Activated T-helper 2 cell treated with anti-CD3 and anti-CD28 coated beads, Interferon-gamma antibody, Interleukin-2, Interleukin-4, amounts not matched to agents 10 μg/mL and 5 μg/mL and 100 μg/mL, durations not matched to agents 14 hours and 24 hours and 36 hours (primary cell): ENCODE measurements at places on chromosomes 2 and 18. TPM values are rescaled to one million over a fixed set of nuclear protein-coding genes. Genes with fewer than 3 reads are reported as not detected.

Gene ERICH2
- not detected in 2 replicates for total RNA-seq

Gene ITGA4
- total RNA-seq: 96.5 and 106 TPM in 2 replicates

Gene NR4A2
- total RNA-seq: 22.1 and 24.0 TPM in 2 replicates

Gene GKN1
- total RNA-seq: not detected in 2 replicates

Gene BOK
- 0.16 and 0.27 TPM in 2 replicates for total RNA-seq

Gene RNU2-63P
- total RNA-seq: 19.7 and 21.6 TPM in 2 replicates

Gene OR6B3
- not detected in 2 replicates for total RNA-seq

Gene PROC
- not detected in 2 replicates for total RNA-seq

Gene AQP12A
- not detected in 2 replicates for total RNA-seq

Gene ICOS
- total RNA-seq: 76.2 and 78.7 TPM in 2 replicates

Gene FAM124B
- 2.0 and 2.1 TPM in 2 replicates for total RNA-seq

Gene SLC5A7
- not detected in 2 replicates for total RNA-seq

Gene DNER
- not detected in 2 replicates for total RNA-seq

Gene MC5R
- not detected in 2 replicates for total RNA-seq
